ENCODE measurements at places on chromosomes 16 and 17.

GRCh38 chr16:69924777-69925191 is 26.4 kb upstream of the CLEC18A start:
- no peak for DNase-seq

DNA sequence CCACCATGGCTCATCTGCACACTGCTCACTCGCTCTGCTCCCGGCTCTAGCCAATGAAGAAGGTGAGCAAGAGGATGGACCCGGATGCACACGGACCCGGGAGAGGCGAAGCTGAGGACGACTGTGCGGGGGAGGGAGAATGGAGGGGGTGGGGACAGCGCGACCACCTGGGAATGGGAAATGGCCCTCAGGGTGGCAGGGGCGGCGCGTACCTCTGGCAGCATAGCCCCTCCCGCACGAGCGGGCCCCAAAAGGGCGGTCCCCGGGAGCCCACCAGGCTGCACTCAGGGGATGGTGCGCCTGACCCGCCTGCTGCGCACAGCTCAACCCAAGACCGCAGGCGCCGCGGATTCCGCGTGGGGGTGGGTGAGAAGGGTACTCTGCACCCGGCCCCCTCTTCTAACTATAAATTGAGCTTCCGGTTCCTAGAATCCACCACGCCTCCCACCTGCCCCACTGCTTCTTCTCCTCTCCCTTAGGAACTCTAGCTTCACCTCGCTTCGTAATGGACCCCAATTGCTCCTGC is 6.1 kb downstream of the MT1H start:
- no peak for DNase-seq

GRCh38 chr17:9035249-9035648 is 13.9 kb downstream of the NTN1 start:
- no peak for DNase-seq

- no peak for DNase-seq
Measured at GRCh38 chr17:45342306-45342705, 25.5 kb upstream of the MAP3K14 start.

GRCh38 chr16:85734311-85735017 is 16.4 kb downstream of the C16orf74 start:
- DNase-seq: no peak

- no peak for DNase-seq
Measured at GRCh38 chr16:22727285-22728166, 86.4 kb upstream of the HS3ST2 start.

DNA sequence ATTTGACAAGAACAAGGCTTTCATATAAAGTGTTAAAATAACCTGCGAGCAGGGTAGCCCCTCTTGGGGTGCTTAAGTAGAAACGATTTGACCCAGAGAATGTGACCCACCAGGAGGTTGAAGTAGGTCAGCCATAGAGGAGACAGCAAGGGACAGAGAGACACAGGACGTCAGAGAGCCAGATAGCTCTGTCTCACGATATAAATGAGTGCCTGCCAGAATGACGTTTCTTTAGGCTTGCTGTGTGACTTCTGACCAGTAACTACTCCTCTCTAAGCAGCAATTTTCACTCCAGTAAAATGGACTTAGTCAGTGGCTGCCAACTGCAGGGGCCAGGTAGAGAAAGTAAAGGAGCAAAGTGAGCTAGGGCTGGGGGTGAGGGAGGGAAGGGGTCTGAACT is 473.0 kb upstream of the C16orf82 start:
- DNase-seq: no peak

DNA sequence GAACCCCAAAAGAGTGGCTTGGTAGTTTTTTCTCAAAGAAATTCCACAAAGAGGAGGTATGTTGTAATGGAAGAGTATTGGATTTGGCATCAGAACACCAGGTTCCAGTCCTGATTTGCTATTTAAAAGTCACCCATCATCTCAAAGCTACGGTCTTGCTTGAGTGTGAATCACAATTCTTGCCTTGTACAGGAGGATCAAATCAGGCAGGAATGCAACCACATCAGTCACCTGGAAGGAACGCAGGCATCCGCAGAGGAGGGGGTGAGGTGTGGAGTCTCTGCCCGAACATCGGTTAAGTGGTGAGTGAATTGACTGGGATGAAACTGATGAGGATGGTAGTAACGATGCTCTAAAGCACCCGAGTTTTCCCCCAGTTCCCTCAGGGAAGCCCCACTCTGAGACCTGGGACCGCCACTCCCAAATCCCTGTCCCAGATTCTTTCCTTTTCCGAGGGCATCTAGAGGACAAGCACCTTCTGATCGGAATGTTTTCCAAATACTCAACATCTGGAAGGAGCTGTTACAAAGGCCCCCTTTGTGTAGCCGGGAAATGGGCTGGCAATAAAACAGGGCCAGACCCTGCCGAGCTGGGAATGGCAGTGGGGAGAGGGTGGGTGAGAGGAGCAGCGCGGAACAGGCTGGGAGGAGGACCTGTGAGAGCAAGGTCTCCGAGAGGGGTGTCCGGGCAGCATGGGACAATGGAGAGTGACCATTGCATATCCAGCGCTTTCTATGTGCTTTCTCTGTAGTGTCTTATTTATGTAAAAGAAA is 469.6 kb downstream of the SLC39A11 start:
- DNase-seq: no peak
